ENCODE measurements at places on chromosomes 7 and 10.
A peak's percentile ranks its signal among the peaks of the same experiment; 100 is the strongest.

- DNase-seq, result no peak
Observed at GRCh38 chr10:4758256-4758655, 67.8 kb upstream of the AKR1E2 start.

GRCh38 chr7:142618655-142619351 is 130.5 kb upstream of the PRSS1 start:
- DNase-seq, result no peak

DNA sequence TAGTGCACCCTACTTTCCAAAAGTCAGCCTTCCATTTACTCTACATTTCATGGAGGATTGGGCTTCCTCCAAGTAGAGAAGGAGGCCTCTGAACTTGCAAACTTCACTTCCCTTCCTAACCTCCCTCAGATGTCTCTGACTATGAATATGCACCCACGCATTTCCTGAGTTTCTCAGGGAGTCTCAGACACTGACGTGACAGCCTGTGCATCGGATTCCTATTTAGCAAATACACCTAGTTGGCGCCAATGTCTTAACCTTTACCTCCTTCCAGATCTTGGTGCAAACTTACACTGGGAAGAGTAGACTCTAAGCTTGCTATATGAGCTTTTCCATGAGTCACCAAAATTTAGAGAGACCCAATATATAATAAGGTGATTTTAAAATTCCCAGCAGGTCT is 920.1 kb upstream of the AUTS2 start:
- no peak for DNase-seq

- peak; percentile 25 for DNase-seq
Observed at GRCh38 chr7:29332875-29333855, 138.6 kb downstream of the CHN2 start.

DNA sequence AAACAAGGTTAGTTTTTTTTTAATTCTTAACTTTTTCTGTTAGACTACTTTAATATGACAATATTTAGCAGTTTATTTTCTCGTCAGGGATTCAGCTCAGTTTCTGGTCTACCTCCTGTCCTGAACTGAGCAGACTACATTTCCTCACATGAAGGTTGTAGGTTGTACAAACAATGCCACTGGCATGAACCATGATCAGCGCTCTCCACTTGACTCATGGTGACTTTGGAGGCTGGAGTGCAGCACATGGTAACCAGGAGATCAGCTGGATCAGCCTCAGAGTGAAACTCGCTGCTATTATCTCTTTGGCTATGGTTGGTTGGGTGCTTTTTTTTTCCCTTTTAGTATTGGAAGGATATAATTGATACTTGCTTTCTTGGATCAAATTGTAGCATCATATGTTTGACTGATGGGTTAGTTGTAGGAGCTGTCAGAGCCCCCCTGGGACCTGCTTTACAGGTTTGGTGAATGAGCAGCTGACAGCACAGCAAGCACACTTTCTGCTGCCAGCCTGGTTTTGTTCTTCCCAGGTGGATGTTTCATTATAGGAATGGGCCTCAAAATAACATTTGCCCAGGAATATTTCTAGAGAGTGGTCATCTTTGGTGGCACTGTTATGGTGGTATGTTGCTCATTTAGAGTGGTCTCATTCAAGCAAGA is 556.4 kb downstream of the AUTS2 start:
- DNase-seq, result no peak

- DNase-seq, result no peak
Observed at GRCh38 chr7:80530136-80530535, 18.3 kb upstream of the GNAT3 start.
